ENCODE measurements at places on chromosomes 6 and 20. TPM values are rescaled to one million over a fixed set of nuclear protein-coding genes. Genes with fewer than 3 reads are reported as not detected.

Gene PDE7B
- total RNA-seq, result 9.0 TPM

Gene LY6G5C
- total RNA-seq, result 1.2 TPM

Gene SIRPB2
- 4.4 TPM for total RNA-seq

Gene PRND
- not detected for total RNA-seq

Measured in right atrium auricular region (tissue), 2 donors.